NCI-H2029 (cell line): ENCODE measurements at places on chromosomes 13 and 19.

DNA sequence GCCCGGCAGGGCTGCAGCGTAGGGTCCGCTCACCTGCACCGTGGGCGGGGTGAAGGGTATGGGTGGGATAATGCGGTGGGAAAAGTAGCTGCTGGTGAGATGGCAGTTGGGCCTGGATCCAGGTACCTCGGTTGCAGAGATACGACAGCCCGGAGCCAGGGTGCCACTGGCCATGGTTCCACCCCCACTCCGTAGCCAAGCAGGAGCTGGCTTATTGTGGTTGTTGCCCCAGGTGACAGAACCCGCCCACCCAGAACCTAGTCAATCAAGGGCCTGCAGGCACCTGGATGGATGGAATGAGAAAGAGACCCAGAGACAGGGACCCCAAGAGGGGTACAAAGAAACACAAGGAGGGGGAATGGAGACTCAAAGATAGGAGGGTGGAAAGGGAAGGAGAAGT, 3.5 kb upstream of the LHB start:
- peak; percentile 13 for DNase-seq

- DNase-seq, result peak; percentile 87
Observed at GRCh38 chr19:681029-682019, 5.1 kb downstream of the FSTL3 start.

- no peak for DNase-seq
Observed at GRCh38 chr19:28307487-28307886, 905.5 kb downstream of the UQCRFS1 start.

DNA sequence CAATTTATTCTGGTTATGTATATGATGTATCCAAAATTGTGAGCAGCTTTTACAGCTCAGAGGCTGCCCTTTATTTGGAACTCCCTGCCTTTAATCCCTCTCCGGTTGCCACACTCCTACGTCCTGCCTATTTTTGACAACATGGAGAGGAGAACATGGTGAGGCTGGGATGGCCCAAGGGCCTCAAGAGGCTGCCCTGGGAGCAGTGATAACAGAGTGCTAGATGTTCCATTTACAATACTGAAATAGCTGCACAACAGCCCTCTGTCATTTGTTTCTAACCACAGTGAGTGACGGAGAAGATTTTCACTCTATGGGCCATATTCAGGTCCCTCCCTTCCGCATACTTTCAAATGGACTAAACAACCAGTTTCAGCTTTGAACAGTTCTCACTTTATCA, 33.4 kb downstream of the STARD13 start:
- DNase-seq, result no peak

GRCh38 chr19:4555657-4556561, 3.6 kb downstream of the SEMA6B start:
- no peak for DNase-seq
